ENCODE measurements at places on chromosomes 11 and 22.

DNA sequence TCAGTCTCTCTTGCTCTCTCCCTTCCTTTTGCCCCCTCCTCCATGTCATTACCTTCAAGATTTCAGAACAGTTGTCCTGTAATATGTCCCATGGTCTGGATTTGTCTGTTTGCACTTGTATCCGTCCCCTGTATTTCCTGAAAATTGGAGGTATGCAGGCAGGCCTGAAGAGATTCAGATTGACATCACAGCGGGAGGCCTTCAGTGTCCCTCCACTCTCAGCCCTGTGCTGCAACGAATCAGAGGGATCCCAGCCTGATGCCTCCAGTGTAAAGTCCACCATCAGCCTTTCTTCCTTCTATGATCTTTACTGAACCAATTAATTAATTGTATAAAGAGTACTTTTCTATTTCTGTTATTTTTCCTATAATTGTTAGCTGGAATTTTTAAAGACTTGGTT is 57.3 kb downstream of the ELMOD1 start:
- no peak for DNase-seq

GRCh38 chr11:117701781-117702180 is 95.2 kb downstream of the DSCAML1 start:
- DNase-seq, result no peak

DNA sequence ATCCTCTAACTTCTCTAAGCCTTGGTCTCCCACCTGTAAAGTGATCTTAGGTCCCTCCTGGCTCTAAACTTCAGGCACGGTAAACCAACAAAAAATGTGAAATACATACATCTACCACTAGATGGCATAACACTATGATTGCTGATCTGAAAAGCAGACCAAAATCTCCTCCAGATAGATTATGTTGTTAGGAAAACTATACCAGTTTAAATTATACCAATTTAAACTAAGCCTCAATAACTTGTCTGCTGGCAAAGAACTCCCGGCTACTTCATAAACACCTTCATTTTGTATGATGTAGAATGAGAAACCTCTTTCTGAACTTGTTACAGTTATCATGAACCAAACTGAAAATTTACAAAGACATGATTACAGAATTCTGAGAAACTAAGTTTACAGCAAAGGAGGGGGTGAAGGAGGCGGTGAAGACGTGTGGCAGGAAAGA is 85.9 kb downstream of the SBF2 start:
- no peak for DNase-seq

DNA sequence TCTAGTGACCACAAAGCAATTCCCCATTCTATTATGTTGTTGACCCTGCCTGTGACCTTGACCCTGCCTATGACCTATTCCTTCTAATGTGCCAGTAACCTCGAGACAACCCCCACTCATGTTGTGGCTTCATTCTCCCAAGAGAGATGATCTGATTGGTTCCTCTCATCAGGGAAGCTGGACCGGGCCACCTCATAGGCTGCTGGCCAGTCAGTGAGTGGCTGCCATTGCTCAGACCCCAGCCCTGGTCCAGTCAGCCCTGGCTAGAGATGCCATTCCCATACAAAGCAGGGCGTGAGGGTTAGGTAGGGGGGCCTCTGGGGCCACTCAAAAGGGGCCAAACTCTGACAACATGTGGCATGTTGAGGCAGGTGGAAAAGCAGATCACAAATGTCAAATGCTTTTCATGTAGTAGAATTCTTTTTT is 11.9 kb downstream of the SLC29A2 start:
- no peak for DNase-seq

All from MG63 (cell line).